Spleen (tissue), 13 donors: ENCODE measurements at places on chromosomes 3 and 15. TPM values are rescaled to one million over a fixed set of nuclear protein-coding genes. Genes with fewer than 3 reads are reported as not detected.

- DNase-seq = no peak
Measured at GRCh38 chr3:20060974-20061685, 20.9 kb downstream of the KAT2B start.

DNA sequence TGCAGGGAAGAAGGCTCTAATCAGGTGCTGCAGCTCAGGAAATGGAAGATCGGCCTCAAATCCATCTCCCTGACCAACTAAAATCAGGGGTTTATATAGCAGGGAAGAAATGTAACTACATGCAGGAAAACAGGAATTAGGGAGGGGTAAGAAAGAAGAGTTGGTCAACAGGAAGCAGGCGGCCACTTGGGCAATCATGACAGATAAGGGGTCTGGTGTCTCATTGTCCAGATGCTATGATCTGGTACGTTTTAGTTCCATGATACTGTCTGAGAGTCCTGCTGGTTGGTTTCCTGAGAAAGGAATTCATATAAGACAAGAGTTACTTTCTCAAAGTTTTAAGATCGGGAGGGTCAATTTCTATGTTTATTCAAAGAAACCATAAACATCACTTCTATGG lies 24.2 kb downstream of the KATNBL1 start:
- no peak for DNase-seq

DNA sequence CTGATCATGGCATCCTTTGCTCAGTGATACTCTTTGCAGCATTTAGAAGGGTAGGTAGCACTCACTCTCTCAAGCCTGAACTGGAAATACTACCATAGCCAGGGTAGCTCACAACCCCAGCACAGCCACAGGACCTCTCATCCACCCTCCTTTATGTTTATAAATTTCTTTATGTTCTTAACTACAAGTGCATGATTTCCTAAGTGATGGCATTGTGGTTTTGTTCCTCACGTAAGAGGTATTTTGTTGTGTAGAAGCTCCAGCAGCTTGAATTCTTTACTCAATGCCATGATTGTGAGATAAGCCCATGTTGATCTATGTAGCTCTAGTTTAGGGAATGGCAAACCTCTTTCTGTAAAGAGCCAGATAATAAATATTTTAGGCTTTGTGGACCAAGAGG lies 7.9 kb upstream of the RTP3 start:
- DNase-seq = no peak

GRCh38 chr15:68366314-68366713 lies 65.6 kb downstream of the ITGA11 start:
- DNase-seq = no peak

GRCh38 chr3:25532431-25533162 lies 104.5 kb downstream of the RARB start:
- DNase-seq = no peak

GRCh38 chr3:75272691-75273090 lies 391.4 kb upstream of the FRG2C start:
- no peak for DNase-seq

DNA sequence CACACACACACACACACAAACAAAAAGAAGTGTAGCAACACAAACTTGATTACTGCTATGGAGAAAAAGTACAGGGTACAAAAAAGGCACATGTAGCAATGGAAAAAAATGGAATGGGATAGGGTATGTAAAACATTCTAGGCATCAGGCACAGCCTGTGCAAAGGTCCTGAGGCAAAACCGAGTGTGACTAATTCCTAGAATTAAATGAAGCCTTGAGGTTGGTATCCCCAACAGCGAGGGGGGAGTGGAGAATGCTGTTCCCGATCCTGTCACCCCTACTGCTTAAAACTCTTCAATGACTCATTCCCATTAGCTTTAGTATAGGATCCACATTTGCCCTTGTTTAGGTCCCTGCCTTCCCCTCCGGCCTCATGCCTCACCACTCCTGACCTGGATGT lies 37.9 kb downstream of the RHCG start:
- no peak for DNase-seq

- no peak for DNase-seq
Measured at GRCh38 chr3:139909811-139910210, 25.2 kb upstream of the CLSTN2 start.

DNA sequence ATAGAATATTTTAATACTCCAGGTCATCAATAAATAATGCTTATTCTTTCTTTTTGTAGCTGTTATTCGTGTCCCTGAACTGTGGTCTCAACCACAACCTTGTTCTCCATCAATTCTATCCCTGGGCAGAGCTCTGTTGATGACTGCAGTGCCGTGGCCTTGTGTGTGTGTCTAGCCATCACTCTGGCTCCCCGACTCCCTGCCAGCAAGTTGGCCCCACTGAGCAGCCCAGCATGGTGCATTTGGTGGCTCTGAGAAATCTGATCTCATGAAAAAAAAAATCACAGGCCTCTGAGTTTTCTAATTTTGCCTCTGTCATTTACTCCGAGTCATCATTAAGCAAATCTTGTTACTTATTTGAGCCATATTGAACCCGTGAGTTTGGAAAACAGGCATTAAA lies 164.7 kb downstream of the GOLGA6L6 start:
- DNase-seq = no peak

- no peak for DNase-seq
Measured at GRCh38 chr15:37122703-37123102, 22.4 kb upstream of the MEIS2 start.

- no peak for DNase-seq
Measured at GRCh38 chr3:180306691-180307090, 270.0 kb upstream of the PEX5L start.

GRCh38 chr3:170829546-170830272 lies 40.3 kb downstream of the RPL22L1 start:
- no peak for DNase-seq

The GRK7 gene
- 0.02 TPM for polyA plus RNA-seq
